ENCODE measurements at places on chromosomes 3 and 15.

GRCh38 chr15:81882504-81882903 is 163.3 kb downstream of the MEX3B start:
- DNase-seq = no peak

DNA sequence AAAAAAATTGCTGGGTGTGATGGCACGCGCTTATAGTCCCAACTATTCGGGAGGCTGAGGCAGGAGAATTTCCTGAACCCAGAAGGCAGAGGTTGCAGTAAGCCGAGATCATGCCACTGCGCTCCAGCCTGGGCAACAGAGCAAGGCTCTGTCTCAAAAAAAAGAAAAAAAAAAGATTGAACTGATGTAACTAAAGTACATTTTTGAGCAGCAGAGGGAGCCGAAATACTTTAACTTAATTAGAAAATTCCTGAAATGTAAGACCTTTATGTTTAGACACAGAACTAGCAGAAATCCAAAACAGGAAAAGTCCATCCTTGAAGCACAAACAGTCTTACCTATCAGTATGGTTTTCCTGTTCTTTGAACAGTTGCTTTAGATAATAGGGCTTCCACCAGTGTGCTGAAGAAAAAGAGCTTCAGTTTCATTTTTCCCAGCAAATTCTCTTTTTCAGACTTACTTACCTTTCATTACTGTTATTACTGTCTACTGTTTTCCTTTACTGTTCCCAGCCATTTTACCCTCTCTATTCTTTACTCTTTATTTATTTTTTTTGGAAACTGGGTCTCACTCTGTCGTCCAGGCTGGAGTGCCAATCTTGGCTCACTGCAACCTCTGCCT is 33.4 kb upstream of the ZNF609 start:
- no peak for DNase-seq

GRCh38 chr3:134423153-134423552 is 48.9 kb upstream of the AMOTL2 start:
- no peak for DNase-seq

DNA sequence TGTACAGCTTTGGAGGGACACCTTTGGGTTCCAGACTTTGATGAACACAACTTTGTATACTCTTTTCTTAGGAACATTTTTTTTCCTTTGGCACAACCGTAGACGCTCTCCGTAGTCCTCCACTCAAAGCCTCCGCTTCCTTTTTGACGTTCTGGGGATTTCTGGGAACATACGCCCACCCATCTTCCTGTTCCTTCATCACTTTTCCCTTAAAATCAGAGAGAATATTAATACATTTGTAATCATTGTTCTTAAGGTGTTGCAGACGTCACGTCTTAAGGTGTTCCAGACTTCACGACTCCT is 405 bp upstream of the SPG21 start:
- DNase-seq = no peak

- no peak for DNase-seq
Observed at GRCh38 chr15:89662893-89663626, 7.8 kb upstream of the KIF7 start.

DNA sequence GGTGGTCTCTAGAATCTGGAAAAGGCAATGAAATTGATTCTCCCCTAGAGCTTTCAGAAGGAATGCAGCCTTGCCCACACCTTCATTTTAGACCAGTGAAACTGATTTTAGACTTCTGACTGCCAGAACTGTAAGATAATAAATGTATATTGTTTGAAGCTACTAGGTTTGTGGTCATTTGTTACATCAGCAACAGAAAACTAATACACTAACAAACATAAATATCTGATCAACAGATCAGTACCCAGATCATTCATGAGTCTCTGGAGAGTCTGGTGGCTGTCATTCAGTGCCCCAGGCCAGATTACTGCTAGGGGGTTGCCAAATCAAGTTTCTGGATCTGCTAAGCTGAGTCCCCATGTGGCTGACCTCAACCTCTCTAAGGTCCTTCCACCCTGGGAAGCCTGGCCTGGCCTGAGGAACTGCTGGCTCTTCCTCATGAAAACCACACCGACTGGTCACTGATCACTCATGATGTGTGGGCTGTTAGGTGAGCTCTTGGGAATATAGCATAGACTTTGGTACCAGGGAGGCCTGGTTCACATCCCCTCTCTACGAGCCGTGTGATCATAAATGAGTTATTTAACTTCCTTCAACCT is 11.1 kb upstream of the LACTB start:
- DNase-seq = no peak
